ENCODE measurements at places on chromosomes 6 and 20.
A peak's percentile ranks its signal among the peaks of the same experiment; 100 is the strongest.

- DNase-seq, result no peak
Observed at GRCh38 chr20:60126975-60127374, 168.8 kb downstream of the CDH26 start.

- no peak for DNase-seq
Observed at GRCh38 chr20:47303736-47304135, 52.8 kb downstream of the ZMYND8 start.

DNA sequence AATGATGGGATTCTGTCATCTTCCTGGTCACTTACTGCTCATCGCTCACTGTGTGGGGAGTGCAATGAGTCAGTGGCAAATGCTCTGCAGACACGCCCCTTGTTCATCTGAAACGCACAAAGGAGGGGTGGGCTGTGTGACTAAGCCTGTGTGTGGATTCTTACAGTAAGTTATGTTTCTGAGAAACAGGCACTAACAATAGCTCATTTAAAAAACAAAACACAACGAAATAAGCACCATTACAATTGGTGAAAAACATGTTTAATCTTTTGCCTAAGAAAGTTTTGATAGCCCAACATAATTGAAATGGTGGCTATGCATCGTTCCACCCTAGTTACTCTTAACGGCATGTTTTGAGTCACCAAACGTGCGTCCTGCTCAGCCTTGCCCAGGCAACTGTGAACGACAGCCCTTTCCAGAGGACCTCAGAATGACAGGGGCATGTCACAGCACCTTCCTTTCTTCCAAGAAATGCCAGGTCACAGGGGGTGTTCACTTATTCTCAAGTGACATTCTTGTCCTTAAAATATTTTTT, 118.4 kb upstream of the SGK1 start:
- DNase-seq, result peak; percentile 40

DNA sequence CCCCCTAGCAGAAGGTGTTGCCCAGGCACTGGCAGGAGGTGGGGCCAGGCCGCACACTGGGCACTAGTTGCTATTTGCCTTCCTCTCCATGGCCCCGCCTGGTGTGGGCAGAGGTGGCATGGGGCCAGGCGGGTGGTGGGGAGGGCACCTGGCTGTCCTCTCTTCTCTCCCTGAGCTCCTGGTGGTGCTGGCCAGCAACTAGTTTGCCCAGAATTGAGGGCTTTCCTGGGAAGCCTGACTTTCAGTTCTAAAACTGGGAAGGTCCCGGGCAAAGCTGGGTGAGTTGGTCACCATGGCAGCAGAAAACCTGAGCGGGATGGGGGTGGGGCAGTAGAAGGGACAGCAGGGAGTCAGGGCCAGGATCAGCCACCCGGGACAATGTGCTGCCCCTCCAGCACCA, 48.2 kb downstream of the RBM38 start:
- DNase-seq, result no peak

DNA sequence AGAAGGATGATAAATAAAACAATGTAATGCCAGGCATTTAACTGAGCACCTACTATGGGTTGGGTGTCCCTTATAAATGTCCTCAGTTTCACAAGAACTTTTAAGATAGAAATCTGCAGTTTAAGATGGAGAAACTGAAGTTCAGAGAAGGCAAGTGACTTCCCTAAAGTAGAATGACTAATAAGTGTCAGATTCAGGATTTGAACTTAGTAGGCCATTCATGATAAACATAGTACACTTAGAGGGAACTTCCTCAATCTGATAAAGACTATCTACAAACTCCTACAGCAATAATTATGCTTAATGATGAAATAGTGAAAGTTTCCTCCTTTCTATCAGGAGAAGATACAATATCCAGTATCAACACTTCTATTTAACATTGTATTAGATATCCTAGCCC, 43.9 kb downstream of the NCR2 start:
- no peak for DNase-seq

GRCh38 chr20:44448753-44449546, 26.7 kb upstream of the TTPAL start:
- no peak for DNase-seq

GRCh38 chr6:69202768-69203167, 567.7 kb downstream of the ADGRB3 start:
- DNase-seq, result no peak

DNA sequence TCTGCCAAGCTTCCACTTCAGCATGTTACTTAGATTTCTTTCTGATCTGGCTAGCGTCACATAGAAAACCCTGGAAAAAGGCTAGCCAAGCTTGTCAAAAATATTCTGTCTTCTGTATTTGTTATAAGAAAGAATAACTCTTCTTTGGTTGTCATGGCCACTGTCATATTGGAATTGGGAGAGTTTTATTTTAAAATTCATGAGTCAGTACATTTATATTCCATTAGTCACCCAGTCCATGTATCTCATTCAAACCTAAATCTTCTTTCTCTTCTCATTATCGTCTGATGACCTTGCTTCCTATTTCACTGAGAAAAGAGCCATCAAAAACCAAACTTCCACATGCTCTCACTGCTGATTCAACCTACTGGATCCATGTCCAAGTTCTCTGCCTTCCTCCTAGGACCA, 65.7 kb downstream of the EPM2A start:
- DNase-seq, result no peak

DNA sequence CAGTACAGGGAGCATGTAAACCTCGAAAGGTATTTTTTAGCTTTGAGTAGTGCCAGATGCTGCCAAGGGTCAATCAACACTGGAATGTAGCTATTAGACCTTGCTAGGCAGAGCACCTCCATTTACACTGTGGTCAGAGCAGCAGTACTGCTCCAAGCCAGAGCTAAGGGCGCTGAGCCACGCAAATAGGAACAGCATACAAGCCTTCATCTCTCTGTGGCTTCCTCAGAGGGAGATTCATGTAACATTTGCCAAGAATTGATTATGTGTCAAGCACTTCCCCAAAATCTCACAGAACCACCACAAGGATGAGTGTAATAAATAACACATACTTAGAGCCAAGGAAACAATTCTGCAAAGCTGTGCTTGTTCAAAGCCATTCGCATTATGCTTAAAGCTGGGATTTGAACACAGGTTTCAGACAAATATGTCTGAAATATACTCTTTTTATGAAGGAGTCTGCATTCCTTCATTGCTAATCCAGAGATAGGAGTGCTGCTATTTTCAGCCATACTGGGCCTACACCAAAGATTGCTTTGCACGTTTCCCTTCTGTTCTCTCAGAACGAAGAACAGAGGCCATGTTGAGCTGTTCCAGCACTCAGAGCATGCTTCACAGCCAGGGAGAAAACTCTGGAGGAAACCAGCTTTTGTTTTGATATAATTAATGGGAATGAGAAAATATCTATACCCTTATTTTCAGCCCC, 97.7 kb downstream of the SLC16A10 start:
- no peak for DNase-seq

GRCh38 chr6:63839485-63839884, 203.9 kb downstream of the PHF3 start:
- DNase-seq, result no peak

DNA sequence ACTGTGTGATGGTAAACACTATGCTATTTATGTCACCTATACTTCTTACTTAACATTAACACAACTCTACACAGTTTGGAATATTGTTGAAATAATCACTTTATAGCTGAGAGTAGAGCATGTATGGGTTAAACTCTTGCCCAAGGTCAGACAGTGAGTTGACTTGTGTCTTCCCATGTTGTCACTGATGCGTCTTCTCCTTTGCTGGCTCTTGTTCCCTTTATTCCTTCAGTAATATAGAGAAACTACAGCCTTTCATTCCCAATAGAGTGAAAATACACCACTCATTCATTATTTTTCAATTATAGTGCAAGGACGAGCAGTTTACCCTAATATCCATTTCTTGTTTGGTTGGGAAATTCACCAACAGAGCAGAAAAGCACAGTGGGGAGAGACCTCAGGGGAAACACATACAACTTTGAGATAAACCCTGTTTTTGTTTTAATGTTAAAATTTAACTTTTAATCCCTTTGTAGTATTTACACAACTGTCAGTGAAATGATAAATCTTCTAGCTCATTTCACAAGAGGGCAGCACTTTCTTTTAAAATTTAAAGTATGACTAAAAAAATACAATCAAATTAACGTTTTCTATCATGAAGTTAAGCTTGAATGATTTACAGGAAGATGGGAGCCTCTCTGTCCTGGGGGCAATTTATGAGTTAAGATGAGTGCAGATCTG, 363.0 kb downstream of the UTRN start:
- DNase-seq, result no peak

DNA sequence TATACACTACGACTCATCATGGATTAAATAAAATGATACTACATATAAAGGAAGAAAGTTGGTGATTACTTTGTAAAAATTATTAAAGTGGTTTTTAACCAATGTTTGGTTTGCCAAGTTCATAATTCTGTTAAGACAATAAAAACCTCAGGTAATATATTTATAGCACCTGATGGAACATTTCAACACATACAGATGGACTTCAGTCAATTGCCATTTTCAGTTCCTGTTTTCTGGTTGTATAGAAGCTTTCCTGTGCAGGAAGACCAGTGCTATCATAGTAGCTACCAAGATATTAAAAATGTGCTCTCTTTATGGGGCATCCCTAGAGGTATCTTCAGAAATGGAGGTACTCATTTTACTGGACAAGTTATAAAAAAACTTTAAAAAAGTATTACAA, 1686.4 kb downstream of the GRIK2 start:
- DNase-seq, result no peak

Data from stimulated activated CD4-positive, alpha-beta T cell treated with anti-CD3 and anti-CD28 coated beads, Interleukin-1b, Interleukin-23, amount 100 ng/mL, for 1 hour (primary cell).